NCI-H187 treated with DMSO at 0.1 percent for 48 hours (cell line): ENCODE measurements at places on chromosomes 7 and 10.

DNA sequence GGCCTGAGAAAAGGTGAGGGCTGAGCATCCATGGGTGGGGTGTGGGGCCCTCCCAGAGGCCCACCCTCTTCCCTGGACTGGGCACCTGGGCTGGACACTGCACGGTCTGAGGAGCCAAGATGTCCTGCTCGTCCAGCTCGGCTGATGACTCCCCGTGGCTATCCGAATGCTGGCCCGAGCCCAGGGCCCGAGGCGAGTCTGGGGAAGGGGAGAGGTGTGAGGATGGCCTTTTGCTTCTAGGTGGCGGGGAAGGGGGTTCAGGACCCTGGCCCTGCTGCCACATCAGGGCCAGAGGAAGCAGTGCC lies 7.1 kb downstream of the NACAD start:
- no peak for DNase-seq

DNA sequence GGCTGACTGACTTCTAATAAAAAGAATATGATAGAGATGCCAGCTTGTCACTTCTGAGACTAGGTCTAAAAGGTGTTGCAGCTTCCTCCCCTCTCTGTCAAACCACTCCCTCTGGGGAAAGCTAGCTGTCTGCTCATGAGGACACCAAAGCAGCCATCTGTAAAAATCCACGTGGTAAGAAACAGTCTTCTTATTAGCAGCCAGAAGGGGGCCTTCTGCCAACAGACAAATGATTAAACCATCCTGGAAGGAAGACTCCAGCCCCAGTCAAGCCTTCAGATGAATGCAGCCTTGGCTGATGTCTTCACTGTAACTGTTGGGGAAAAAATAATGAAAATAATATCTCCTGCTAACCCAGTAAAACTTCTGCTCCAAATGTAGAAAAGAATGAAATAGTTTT lies 41.9 kb upstream of the DAGLB start:
- no peak for DNase-seq

DNA sequence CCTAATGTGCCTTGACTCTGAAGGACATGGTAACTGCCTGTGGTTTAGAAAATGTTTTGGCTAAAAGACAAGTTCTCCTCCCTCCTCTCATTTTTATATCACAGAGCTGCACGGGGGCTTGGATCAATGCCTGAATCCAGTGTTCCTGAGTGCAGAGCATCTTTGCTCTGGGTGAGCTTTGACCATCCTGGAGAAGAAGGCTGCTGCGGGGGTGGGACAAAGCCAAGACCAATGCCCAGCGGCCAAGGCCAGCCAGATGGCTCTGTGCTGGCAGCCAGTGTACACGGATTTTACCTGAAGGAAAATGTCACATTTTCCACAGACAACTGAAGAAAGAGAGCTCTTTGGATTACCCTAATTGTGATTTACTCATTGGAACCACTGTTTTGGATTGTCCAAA lies 102.0 kb upstream of the TARP start:
- no peak for DNase-seq

DNA sequence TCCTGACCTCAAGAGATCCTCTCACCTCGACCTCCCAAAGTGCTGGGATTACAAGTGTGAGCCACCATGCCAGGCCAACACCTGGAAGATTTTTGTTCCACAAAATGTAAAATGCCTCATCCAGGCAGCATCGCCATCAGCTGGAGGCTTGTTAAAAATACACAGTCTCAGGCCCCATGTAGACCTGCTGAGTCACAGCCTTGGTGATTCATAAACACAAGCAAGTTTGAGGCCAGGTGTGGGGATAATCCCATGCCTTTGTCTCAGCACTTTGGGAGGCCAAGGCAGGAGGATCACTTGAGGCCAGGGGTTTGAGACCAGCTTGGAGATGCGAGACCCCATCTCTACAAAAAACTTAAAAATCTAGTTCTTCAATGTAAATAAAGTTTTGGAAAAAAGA lies 49.1 kb upstream of the FOXK1 start:
- no peak for DNase-seq

- no peak for DNase-seq
These were observed 96.8 kb downstream of the INPP5A start for GRCh38 chr10:132634241-132634946.

DNA sequence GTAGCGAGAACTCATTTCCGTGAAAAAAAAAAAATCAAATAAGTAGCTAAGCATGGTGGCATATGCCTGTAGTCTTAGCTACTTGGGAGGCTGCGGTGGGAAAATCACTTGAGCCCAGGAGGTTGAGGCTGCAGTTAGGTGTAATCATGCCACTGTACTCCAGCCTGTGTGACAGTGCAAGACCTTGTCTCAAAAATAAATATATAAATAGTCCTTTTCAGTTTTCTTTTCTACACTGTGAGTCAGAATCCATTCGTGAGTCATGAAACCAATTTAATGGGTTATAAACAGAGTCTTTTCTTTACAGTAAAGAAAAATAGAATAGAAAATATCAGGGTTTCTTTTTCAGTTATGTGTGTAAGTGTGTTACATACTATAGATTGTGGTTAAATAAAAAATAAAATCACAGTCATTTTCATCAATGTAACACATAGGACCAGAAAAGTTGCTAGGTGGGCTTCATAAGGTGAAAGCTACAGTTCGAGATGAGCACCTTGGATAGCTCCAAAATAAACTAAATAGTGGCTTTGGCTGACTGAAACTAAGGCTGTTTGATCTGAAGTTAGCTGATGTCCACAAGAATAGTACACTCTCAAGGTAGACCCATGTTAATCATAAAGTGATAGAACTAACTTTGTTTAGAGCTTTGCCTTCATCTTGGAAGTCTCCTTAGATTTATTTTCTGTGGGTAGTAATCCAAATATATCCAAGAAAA lies 781.1 kb downstream of the GATA3 start:
- no peak for DNase-seq

DNA sequence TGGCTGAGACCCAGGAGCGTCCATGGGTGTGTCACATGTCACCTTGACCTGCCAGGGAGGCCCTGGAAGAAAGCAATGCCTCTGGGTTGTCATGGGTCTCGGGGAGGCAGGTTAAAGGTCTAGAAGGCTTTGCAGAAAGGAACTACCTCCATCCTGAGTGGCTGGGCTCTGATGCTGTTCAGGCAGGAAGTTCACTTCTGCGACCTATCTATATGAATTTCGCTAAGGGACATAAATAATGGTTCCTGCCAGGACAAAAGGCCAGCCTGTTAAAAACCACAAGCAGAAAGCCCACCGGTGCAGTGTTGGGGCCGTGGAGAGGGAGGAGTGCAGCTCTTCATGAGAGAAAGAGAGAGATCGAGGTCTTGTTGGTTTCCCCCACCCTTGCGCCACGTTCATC lies 182.9 kb downstream of the PTPN20 start:
- DNase-seq, result no peak

GRCh38 chr10:3749600-3749999 lies 35.4 kb downstream of the KLF6 start:
- no peak for DNase-seq

DNA sequence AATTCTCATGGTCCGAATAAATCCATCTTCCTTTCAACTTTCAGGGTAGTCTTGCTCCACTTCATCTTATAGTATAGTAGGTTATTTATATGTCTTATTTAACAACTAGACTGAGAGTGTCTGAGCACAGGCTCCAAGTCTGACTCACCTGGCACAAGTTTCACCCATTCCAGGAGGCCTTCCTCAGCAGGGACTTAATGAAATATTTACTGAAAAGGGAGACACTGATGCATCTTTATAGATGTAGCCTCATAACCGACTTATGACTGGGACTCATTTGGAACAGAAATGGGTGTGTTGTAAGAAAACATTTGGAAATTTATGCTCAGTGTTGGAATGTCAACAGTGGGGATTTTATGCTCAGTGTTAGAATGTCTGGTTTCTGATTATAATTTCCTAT lies 59.9 kb downstream of the CH25H start:
- no peak for DNase-seq

DNA sequence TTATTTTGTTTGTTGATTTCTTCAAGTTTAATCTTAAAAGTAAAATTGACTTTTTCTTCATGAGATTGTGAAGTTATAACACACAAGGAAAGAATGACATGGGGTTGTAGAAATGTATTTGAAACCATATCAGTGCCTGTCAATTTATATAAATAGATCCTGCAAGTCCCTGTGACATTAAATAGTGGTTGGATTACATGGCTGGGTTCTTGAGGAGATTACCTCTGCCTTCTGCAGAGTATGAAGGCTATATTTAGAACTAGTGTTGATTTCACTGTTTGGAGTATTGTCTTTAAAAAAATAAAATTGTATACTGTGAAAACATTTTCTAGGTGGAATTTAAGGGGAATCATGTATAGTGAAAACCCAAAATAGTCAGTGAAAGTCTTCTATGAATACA lies 385.8 kb upstream of the SMIM30 start:
- DNase-seq, result no peak

DNA sequence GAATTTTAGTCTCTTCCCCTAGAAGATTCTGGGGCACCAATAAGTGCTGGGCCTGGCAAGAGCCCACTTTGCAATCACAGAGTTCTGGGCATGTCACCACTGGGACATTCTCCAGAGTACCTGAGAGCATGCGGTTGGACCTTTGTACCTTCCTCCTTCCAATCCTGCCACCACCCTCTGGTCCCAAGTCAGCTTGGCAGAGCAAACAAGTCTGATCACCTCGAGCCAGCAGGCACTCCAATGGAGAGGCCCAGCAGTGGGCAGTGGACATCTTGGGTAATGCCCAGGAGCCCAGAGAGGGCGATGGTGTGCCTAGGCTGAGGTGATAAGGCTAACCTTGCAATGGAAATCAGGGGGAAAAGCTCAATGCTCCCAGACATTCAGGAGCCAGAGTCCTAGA lies 43.4 kb downstream of the SH3PXD2A start:
- DNase-seq, result no peak

GRCh38 chr7:136969761-136970160 lies 101.3 kb downstream of the CHRM2 start:
- DNase-seq, result no peak

GRCh38 chr10:18566177-18566576 lies 85.2 kb downstream of the NSUN6 start:
- no peak for DNase-seq

DNA sequence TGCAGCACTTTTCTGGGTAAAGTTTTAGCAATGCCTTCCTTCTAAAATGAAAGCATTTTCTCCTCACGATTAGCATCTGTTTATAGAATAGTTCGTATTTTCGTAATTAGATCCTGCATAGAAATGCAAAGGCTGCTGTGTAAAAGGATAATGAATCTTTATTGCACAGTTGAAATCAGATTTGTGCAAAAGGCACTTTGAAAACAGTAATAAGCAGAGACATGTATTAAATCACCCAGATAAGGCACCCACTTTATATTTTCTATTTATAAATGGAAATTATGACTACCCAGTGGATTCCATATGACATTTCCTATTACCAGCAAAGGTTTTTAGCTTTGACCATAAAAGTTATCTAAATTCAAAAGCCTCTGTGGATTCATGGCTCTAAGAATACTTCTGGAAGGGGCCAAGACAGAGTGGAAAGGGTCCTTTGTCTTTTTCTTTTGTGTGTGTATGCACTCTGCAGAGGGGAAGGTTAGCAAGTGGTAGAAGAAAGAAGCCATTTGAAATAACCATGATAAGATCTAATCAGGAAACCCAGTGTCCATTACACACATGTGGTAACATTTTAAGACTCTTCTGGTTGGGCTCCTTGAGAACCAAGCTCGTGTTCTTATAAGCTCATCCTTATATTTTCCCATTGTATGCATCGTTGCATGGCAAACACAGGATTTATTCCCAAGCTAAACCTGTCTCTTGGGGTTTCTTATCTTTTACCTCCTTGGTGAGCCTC lies 612.1 kb downstream of the AUTS2 start:
- no peak for DNase-seq

DNA sequence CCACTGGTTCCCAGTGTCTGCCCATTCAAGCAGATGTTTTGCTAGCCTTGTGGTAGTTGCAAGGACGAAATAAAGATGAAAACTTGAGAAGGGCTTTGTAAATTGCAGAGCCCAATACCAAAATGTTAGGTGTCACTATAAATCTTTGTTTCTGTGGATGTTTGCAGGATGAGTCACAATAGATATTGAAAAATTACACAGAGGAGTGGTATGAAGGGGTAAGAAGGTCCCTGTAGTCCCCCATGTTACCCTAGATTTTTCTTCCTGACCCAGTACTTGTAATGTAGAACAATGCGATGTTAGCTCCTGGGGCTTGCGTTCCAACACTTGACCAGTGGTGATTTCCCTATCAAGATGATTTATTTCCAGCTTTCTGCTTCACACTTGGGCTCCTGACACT lies 102.6 kb upstream of the LYZL1 start:
- no peak for DNase-seq

GRCh38 chr10:114899982-114900381 lies 38.0 kb upstream of the TRUB1 start:
- DNase-seq, result no peak

GRCh38 chr10:132977807-132978206 lies 35.4 kb upstream of the CFAP46 start:
- DNase-seq, result no peak

DNA sequence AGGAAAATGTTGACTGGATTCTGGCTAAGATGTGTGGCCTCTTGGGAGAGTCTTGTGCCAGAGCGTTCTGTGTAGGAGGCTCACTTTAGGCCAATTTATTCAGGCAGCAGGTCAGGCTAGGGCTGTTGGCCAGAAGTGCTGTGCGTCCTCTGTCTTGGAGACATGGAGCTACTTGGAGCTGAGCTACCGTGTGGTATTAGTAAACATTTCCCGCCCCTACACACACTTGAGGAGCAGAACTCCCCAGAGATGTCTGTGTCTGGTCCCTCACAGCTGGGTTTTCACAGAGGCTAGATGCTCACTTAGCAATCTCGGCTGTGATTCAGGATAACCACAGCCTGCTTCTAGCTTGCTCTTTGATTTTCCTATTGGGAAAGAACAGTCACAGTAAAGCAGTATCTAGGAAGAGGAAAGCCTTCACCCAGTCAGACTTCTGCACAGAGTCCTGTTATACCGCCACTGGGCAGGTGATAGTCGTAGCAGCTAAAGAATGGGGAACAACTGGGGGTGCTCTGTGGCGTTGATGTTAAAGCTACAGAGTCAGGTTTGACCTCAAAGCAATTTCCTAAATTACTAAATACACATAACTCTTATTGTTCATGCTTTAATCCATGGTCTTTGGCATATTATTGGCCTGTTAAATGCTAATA lies 86.7 kb downstream of the MDFIC start:
- DNase-seq, result no peak

DNA sequence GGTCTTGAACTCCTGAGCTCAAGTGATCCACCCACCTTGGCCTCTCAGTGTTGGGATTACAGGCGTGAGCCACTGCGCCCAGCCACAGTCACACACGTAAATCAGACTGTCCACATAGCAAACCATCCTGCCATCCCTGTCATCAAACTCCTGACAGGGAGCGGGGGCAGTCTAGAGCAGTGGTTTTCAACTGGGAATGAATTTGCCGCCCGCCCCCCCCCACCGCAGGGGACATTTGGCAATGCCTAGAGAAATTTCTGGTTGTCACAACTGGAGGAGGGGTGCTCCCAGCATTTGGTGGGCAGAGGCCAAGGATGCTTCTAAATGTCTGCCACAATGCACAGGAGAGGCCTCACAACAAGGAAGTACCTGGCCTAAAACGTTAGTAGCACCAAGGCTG lies 24.1 kb downstream of the CAMK2G start:
- DNase-seq, result no peak

GRCh38 chr10:34406463-34407323 lies 408.4 kb downstream of the PARD3 start:
- DNase-seq, result no peak
